Psoas muscle (tissue), 8 donors: ENCODE measurements at places on chromosomes 6 and 20. TPM values are rescaled to one million over a fixed set of nuclear protein-coding genes. Genes with fewer than 3 reads are reported as not detected.

GRCh38 chr20:10111139-10111958, 76.6 kb downstream of the ANKEF1 start:
- no peak for DNase-seq

GRCh38 chr20:41784209-41784958, 166.2 kb upstream of the CHD6 start:
- no peak for DNase-seq

Gene PSORS1C2
- not detected for polyA plus RNA-seq

DNA sequence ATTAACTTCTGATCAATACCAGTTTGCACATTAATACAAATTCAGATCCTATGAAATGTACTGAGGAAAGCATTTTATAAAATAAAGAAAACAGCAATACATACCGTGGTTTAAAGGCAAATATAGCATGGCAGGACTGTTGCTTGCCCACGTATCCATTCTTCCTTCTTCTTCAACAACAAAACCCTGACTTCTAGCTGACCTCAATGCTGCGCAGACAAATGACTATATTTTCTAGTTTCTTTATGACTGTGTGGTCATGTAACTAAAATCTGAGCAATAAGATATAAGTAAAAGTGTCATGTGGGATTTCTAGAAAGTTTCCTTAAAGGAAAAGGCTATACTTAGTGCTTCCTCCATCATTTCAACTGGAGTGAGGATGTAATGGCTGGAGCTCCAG, 85.0 kb downstream of the CDC40 start:
- no peak for DNase-seq

GRCh38 chr6:117449549-117450439, 24.1 kb upstream of the ROS1 start:
- no peak for DNase-seq

Gene LCA5
- polyA plus RNA-seq: 1.1 TPM
